NCI-H748 treated with DMSO at 0.1 percent for 48 hours (cell line): ENCODE measurements at places on chromosomes 6 and 20.

GRCh38 chr6:155306958-155307357 is 7.3 kb downstream of the TFB1M start:
- no peak for DNase-seq

- DNase-seq = no peak
Observed at GRCh38 chr6:54074109-54074508, 37.1 kb upstream of the MLIP start.

DNA sequence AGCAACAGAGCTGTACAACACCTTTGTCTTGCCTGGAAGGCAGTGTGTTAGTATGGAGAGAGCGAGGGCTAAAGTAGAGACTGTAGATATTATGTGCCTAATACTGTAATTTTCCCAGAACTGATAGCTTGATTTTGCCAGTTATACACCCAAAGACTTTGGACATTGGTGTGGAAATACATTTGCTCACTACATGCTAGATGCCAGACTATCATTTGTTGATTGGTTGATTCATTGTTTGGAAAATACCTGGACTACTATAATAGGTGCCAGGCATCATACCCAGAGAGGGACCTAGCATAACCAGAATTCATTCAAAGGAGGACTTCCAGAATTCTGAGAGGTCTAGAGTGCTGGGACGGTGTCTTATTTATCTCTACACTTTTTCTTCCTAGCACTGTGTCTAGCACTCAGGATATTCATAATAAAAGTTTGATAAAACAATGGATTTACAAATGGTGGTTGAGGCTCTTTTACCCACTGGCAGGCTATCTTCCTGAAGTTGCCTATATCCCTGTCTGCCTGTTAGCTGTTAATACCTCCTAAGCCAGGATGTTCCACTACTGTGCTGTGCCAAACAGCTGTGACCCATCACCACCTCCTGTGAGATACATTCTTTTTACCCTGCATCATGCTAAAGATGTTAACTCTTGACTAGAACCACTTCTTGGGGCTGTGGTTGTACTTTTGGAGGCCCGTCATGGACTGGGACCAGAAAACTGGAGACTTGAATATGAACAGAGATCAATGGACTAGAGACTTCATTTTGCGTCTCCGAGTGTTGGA is 72.2 kb upstream of the FUCA2 start:
- no peak for DNase-seq

DNA sequence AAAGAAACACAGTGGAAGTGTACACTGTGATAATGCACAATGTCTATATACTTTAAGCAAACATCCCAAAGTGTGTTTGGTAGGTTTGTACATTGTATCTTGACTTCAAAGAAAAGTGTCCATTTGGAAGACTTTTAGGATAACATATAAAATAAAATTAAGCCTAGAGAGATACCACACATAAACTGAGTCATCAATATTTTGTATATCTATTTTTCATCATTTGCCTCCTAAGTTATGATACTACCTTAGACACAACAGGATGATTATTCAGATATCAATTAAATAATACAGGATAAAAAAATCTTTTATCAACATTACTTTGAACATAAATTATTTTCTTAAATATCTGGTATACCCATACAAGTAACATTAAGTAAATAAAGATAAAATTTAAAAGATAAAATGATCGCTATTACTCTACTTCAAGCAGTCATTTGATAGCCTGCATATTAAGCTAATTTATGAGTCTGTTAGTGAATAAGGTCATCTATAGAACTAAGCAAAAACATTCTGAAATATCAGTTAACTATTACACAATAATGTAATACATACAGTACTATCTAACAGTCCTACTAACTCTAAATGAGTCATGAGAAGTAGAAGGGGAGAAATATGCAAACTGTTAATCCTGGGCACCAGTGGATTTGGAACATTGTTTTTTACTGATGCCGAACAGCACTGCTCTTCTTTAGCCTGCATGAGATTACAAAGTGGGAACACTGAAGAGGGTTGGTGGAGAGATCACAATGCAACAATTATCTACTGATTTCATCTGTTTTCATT is 158.4 kb upstream of the SIM1 start:
- no peak for DNase-seq

DNA sequence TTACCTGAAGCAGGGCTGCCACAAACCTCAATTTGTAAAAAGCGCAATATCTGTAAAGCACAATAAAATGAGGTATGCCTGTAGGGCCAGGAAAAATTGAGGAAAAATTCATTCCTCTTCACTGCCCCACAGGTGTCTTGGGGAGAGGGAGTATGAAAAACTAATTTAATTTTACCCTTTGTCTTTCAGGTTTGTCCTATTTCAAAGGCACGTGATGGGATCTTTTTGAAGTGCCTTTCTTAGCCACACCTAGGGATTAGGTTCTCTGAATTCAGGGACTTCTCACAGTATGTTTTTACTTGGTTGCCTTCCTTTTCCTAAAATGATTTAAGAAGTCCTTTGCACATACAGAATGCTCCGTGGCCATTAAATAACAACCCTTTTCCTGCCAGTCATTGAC is 71.9 kb downstream of the NCOA3 start:
- no peak for DNase-seq

- DNase-seq = no peak
Observed at GRCh38 chr6:115415378-115415777, 645.3 kb downstream of the FRK start.
